ENCODE measurements at places on chromosomes 16 and 17.
A peak's percentile ranks its signal among the peaks of the same experiment; 100 is the strongest.

GRCh38 chr16:19179546-19180490, 11.8 kb downstream of the SYT17 start:
- DNase-seq: peak; percentile 67

- no peak for DNase-seq
Measured at GRCh38 chr16:51031598-51031997, 119.5 kb downstream of the SALL1 start.

DNA sequence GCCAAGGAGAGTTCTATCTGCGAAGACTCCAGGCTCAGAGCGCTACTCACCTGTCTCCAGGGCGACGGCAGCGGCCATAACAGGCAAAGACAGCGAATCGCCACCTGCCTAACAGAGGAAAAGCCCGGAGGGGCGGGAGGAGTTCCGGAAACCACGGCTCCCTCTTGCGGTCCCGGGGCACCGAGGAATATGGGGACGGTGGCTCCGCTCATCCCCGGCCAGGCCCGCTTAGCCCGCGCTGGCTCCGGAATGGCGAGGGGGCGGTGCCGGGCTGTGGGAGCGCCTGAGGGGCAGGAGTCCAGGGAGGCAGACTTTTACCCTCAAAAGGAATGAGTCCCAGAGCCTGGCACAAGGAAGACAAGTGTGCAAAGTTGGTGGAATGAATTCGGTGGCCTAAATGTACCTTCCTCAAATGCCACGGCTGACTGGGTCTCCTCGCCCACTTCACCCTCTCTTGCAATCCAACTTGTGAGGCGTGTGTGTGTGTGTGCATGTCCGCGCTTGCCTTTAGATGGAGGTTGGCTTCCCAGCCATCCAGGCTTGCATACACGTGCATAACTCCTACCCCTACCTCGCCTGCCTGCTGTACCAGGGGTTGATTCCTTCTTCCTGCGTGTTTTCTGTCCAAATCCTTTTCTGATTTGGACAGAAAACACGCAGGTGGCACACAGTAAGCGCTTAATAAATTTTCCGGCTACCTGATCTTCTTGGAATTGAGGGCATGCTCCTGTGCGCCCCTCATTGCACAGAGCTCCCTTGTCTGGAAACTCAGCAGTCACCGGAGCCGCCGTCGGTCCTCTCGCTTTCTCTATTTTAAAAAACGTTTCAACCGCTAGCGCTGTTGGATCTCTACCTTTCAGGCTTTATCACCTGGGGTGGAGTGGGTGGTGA, 3.5 kb downstream of the C17orf100 start:
- no peak for DNase-seq

DNA sequence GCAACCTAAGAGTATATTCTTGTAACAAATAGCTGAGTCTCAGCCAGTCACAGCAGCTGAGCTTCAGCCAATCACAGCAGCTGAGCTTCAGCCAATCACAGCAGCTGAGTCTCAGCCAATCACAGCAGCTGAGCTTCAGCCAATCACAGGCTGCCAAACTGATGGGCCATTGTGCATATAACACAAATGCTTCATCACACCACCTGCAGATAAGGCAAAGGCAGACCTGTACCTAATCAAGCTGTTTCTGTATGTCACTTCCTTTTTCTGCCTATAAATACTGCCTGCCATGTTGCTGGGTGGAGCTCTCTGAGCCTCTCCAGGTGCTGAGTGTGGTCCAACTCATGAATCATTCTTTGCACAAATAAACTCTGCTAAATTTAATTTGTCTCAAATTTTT, 19.9 kb downstream of the MYH13 start:
- no peak for DNase-seq

GRCh38 chr17:78356101-78356713, 3.7 kb downstream of the SOCS3 start:
- peak; percentile 93 for DNase-seq

DNA sequence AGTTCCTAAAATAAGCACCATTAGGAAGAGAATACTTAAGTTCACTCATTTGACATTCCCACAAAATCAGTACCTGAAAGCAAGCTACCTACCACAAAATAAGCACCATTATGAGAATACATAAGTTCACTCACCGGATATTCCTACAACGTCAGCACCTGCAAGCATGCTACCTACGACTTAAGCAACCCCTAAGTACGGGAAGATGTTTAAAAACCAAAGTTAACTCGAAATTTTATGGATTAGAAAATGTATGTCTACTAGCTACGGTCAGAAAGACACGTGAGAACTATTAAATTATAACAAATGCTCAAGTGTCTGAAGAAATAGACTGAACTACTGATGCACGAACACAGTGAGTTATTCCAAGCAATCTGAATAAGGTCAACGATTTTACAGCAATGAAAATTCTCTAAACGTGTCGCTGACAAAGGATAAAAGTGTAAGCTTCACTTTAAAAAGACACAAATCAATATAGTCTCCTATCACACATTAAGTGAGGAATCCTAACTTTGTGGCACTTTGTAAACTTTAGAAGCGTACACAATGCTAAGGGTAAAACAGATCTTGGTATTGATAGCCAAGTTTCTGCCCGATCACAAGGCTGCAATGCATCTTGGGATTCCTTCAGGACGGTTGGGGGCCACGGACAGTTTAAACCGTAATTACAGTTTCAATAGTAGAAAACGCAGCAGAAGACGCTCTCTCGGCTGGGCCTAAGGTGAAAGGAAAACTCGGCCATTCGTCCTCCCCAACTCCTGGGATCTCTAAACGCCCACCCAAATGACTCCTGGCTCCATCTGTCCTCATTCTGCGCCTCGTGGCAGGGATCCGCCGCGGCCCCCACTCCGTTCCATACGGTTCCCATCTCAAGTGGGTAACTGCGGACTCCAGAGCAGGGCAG, 1.3 kb downstream of the GSPT1 start:
- DNase-seq: peak; percentile 73
